ENCODE measurements at places on chromosomes 12 and 14. TPM values are rescaled to one million over a fixed set of nuclear protein-coding genes. Genes with fewer than 3 reads are reported as not detected.
A peak's percentile ranks its signal among the peaks of the same experiment; 100 is the strongest.

DNA sequence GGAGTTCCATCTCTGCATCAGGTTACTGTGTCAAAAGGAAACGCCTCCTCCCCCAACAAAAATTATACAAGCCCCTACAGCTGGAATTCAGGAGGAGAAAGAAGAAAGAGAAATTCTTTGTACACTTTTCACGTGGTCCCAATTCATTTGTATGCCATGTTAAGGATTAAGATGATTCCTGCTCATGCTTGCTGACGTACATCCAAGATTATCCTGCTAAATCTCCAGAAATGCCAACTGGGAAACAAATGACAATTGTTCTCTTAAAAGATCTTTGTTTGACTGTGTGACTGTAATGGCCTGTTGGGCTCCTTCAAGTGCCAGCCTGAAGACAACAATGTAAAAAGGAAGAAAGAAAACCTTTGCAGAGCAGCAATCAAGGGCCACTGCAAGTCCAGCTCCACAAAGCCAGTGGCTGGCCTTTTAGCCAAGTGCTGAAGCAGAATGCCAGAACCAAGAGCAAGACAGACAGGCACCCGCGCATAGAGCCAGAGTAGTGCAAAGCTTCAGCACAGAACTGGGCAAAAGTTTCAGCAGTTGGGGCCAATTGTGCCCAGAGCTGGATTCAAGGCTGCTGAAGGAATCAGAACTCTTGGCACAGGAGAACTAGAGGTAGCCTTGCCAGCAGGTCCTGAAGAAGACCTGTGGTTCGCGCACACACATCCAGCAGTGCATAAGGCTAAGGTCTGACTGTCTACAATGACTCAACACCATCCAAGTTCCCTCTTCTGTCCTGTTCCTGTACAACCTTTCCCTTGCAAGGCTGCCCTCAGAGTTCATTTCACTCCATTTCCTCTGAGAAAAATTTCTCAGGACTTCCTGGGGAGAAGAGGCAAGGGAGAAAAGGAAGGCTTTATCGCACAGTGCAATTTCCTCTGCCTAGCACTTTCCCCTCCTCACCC, 209.7 kb upstream of the BMP4 start:
- no peak for DNase-seq

- no peak for DNase-seq
Measured at GRCh38 chr12:1560704-1561103, 33.7 kb downstream of the FBXL14 start.

DNA sequence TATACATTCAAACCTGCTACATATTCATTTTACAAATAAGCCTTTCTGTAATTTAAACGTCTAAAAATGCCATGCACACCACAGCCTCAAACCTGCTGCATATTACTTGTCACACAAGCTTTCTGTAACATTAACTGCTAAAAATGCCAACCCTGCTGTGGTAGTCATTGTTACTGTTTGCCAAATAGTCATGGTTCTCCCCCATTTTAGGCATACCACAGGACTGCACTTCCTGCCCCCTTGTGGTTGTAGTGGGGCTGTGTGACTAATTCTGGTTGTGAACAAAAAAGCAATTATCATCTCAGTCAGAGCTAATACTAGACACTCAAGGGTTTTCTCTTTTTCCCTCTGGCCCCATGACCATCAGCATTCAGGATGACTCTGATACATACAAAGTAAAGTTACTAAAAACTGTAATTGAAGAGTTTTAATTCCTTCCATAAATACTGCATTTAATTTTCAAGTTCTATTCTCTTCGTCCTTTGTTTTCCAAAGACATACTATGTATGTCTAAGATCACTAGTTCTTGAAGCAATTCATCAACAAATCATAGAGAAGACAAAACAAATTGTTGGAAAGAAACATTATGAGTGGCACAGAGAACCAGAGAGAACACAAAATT, 5.7 kb upstream of the SLC35F4 start:
- peak; percentile 40 for DNase-seq

- no peak for DNase-seq
Measured at GRCh38 chr12:87233671-87234070, 795.5 kb downstream of the C12orf50 start.

- DNase-seq: peak; percentile 83
Measured at GRCh38 chr12:3275171-3276041, 198.2 kb downstream of the TSPAN9 start.

DNA sequence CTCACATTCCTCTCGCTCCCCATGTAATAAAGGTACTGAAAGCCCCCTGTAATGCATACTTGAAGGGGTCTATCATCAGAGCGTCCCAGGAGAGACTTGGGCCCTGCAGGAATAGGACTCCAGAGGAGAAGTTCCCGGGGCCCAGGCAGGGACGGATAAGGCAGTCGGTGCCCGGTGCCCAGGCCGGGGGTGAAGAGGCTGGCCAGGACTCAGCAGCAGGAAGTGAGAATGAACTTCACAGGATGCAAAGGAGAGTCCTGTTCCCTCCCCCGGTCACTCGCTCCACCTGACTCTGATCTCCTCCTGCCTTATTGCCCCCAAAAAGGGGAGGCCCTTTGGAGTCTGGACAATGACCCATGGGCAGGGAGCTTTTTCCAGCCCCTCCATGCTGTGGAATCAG, 40.2 kb downstream of the LRRC74A start:
- DNase-seq: no peak

DNA sequence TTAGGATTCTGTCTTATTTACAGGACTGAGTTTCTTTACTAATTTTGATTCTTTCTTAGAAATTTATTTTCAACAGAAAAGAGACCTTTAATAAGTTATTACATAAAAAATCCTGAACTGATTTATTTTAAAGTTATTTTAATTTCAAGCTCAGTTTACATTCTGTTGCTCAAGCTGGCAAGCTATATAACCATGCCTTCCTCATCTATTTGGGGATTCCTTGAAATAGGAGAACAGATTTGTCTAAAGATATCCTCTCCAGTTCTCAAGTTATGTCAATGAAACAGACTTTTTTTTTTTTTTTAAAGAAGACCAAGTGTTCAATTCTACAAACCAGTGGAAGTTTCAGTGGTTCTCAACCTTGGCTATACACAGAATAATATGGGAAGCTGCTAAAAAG, 103.3 kb upstream of the TRHDE start:
- DNase-seq: no peak

DNA sequence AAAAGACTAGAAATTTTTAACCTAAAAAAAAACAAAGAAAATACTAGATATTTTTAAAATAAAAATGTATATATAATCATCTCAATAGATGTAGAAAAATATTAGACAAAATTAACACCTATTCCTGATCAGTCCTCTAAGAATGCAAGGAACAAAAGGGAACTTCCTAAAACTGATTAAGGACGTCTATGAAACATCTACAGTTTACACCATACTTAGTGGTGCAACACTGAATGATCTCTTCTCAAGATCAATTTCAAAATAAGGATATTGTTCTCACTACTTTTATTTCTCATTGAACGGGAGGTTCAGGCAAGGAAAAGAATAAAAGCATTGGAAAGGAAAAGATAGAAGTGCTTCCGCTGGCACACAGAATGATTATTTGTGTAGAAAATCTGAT, 16.0 kb downstream of the OLR1 start:
- DNase-seq: no peak

GRCh38 chr14:71597287-71597920, 334.8 kb upstream of the RGS6 start:
- DNase-seq: no peak

- DNase-seq: no peak
Measured at GRCh38 chr14:105477660-105478397, 3.2 kb downstream of the CRIP2 start.

- DNase-seq: peak; percentile 20
Measured at GRCh38 chr14:34680806-34681479, 33.5 kb downstream of the CFL2 start.

DNA sequence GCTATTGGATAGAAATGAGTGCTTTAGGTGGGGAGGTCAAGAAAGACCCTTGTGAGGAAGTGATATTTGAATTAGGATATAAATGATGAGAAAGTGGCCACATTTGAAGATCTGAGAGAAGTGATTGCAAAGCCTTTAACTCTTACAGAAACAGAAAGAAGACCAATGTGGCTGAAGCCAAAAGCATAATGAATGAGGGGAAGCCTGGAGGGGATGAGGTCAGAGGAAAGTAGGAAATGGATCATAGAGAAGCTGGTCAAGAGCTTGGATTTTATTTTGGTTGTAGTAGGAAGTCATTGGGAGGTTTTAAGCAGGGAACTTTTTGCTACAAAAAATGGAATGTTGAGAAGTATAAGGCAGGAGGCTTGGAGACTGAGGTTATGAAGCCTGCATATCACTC, 3.5 kb upstream of the GYS2 start:
- DNase-seq: no peak

The DDHD1 gene
- 41.3 TPM for total RNA-seq

The GALNT9 gene
- 0.08 TPM for total RNA-seq

The TEAD4 gene
- 59.0 TPM for total RNA-seq

All from SJCRH30 (cell line).